ENCODE measurements at places on chromosomes 4 and X.
A peak's percentile ranks its signal among the peaks of the same experiment; 100 is the strongest.

GRCh38 chr4:122821092-122821491 is 5.5 kb upstream of the FGF2 start:
- no peak for DNase-seq

DNA sequence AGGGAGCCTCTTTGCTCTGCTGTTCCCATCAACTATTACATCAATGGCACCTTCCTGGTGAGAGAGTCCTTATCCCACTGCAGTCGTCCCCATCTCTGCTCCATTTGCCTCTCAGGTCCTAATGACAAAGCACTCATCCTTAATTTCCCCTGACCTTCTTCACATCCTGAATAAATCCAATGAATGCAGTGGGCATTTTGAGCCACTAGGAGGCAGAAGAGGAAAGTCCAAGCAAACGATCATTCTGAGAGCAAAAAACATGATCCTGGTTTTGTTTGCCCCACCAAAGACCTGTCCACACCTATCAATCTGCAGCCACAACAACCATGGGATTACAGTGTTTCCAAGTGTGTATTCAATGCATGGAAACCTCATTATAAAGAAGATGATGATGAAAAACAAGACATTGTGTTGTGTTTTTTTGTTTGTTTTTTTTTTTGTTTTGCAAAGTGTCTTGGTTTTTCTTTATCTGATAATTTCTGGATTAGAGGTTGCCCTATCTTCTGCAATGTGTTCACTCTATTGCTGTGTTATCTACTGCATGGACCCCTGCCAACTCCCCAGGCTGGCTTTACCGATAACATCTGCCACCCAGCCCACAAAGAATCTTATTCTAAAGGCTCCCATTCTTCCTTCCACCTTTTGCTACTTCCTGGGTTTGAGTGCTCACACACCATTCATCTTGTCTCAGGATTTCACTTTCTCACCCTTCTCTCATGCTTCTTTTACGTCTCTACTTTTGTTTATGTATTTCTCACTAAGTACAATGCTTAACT is 207.2 kb downstream of the NLGN4X start:
- peak; percentile 9 for DNase-seq

DNA sequence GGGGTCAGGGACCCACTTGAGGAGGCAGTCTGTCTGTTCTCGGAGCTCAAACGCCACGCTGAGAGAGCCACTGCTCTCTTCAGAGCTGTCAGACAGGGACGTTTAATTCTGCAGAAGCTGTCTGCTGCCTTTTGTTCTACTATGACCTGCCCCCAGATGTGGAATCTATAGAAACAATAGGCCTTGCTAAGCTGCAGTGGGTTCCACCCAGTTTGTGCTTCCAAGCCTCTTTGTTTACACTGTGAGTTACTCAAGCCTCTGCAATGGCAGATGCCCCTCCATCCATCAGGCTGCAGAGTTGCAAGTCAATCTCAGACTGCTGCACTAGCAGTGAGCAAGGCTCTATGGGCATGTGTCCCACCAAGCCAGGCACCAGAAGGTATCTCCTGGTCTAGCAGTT is 158.1 kb downstream of the DTHD1 start:
- no peak for DNase-seq

DNA sequence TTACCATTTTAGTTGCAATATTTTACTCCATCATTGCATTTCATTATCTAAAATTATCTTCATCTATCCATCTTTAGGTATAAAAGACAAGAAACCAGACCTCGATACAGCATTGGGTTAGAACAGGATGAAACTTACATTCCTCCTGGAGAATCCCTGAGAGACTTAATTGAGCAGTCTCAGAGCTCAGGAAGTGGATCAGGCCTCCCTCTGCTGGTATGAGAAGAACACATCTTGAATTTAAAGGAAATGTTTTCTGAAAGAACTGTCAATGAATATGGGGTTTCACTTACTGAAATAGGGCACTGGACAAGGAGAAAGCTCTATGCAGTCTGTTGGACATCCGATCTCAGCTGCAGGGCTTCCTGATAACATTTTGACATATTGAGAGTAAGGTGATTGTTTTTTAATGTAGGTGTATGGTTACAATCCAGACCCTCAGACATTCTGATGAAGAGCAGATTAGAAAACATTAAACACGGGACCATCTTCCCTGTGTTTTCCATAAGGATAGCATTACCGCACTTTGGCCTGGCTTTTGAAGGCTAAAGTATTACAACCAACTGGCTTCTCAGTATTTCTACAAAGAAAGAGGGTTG is 367.2 kb downstream of the BMPR1B start:
- peak; percentile 69 for DNase-seq

GRCh38 chr4:55906989-55907388 is 41.8 kb upstream of the CEP135 start:
- no peak for DNase-seq

DNA sequence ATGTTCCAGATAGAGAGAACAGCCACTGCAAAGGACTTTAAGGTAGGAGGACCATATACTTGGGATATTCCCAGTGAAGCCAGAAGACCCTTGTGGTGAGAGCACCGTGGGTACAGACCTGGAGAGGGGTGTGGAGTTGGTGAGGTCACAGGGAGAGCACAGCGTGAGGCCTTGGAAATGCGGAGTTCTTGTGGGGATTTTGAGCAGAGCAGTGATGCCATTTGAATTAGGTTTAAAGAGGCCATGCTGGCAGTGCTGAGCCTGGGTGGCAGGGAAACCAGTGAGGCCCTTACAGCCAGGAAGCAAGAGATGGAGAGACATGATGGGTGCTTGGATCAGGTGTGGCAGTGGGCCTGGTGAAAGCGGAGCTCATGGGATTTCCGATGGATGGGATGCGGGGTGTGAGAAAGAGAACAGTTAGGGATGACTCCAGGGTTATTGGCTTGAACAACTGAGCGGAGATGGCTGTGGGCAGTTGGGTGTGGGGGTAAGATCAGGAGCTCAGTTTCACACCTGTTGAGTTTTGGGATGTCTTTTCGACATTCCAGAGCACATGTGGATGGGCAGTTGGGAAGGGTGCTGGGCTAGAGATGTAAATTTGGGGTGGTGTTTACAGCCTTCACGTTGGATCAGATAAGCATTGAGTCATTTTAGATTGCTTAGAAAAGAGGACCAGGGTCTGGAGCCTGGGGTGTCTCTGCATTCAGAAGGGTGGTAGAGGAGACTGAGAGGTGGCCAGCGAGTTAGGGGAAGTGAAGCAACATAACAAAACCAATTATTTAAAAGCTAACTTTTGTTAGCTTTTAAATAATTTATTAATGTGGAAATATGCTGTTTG is 68.9 kb downstream of the TMEM131L start:
- DNase-seq = no peak

DNA sequence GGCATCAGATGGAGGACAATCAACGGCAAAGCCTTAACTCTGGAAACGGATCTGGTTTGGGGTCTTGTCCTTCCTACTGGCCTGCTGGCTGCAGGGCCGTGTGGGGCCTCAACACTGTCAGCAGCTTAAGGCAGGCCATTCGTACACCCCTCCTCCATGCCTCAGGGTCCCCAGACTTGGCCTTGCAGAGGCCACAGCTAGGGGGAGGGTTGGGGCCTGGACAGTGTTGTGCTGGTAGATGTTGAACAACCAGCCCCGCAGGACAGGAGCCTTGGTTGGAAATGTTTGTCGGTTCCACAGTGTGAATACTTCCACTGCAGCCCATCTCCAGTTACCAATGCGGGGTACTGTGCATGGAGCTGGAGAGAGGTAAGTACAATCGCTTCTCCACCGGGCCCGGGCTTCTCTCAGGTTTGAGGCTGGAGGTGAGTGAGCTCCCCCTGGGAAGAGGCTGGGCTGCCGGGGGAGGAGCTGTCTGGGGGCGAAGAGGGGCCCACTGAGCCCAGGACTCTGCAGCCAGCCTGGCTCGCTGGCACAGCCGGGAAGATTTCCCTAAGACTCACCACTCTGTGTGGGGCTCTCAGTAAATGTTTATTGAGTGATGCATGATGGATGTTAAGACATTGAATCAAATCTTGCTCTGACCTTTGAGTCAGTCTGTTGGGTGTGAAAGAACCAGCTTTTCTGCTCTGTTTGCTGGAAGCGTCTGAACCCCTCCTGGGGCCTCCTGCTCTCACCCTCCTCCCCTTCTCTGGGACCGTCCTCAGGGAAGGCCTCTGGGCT is 19.7 kb upstream of the GPR78 start:
- no peak for DNase-seq

DNA sequence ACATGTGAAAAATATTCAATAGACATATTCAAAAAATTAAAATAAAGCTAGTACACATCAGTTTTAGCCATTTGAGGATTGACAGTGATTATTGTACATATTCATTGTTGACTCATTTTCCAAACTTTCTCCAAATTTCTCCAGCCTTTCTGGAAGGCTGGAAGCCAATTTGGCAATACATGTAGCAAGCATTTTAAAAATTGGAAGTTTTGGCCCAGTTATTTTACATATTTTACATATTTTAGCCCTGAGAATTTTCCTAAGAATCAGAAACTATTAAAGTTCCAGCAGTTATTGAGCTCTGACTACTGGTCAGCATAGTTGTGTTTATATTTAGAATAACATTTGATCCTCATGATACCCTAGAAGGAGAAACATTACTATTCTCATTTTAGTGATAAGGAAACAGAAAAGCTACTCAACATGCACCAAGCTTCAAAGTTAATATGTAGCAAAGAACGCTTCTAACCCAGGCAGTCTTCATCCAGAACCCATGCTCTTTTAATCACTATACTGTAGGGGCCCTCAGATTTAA is 3.2 kb downstream of the CABS1 start:
- no peak for DNase-seq

DNA sequence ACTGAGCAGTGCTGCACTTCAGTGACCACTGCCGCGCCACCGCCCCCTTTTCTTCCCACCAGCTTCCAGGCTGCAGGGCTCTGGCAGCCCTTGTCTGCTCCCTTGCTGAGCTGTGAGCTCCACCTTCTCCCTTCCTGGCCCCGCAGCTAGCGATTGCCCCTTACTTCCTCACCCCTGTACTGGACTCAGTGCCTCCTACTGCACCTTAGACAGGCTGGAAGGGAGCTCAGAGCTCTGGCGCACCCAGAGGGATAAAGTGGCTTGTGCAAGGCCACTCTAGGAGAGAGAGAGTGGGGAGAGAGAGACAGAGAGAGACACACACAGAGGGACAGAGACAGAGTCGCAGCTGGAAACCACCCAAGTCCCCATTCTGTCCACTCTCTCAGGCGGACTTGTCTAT is 6.0 kb downstream of the RASL11B start:
- no peak for DNase-seq

All from fibroblast of the conjunctiva (primary cell).